ENCODE measurements at places on chromosomes 1 and 21. TPM values are rescaled to one million over a fixed set of nuclear protein-coding genes. Genes with fewer than 3 reads are reported as not detected.

The RNF207 gene
- 7.9 TPM for total RNA-seq

The MAP10 gene
- 0.83 TPM for total RNA-seq

The IGSF5 gene
- not detected for total RNA-seq

The CFAP126 gene
- total RNA-seq, result 0.32 TPM

The RUNX3 gene
- 5.7 TPM for total RNA-seq

The SLC41A1 gene
- 20.6 TPM for total RNA-seq
